Stimulated activated CD4-positive, alpha-beta T cell treated with anti-CD3 and anti-CD28 coated beads, Interleukin-1b, Interleukin-23, amount 100 ng/mL, for 1 hour (primary cell): ENCODE measurements at places on chromosomes 5 and 9.

GRCh38 chr9:117204971-117205370 is 209.9 kb downstream of the ASTN2 start:
- no peak for DNase-seq

- no peak for DNase-seq
These were observed 201.0 kb downstream of the EFNA5 start for GRCh38 chr5:107469485-107470294.

DNA sequence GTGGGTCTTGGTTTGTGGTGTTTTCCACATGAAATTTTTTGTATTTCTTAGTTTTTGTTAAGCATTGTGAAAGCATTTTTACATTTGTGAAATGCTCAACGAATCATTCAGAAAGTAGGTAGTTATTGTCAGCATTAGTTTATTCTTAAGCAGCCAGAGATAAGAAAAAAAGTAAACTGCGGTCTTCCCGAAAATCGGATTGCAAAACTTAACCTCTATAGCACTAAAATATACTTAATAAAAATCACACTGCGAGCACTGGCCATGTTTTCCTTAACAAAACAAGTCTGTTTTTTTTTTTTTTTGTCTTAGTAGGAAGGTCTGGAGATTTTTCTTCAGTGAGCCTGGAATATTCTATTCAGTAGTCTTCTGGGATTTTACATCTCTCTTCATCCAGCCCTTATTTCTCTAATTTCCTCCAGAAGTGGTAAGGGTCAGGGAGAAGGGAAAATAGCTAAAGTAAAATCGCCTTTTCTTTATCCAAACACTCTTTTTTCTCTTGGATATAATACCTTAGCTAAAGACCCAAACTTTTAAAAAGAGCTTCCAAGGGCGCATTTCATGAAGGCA is 289.9 kb downstream of the DMAC1 start:
- no peak for DNase-seq

DNA sequence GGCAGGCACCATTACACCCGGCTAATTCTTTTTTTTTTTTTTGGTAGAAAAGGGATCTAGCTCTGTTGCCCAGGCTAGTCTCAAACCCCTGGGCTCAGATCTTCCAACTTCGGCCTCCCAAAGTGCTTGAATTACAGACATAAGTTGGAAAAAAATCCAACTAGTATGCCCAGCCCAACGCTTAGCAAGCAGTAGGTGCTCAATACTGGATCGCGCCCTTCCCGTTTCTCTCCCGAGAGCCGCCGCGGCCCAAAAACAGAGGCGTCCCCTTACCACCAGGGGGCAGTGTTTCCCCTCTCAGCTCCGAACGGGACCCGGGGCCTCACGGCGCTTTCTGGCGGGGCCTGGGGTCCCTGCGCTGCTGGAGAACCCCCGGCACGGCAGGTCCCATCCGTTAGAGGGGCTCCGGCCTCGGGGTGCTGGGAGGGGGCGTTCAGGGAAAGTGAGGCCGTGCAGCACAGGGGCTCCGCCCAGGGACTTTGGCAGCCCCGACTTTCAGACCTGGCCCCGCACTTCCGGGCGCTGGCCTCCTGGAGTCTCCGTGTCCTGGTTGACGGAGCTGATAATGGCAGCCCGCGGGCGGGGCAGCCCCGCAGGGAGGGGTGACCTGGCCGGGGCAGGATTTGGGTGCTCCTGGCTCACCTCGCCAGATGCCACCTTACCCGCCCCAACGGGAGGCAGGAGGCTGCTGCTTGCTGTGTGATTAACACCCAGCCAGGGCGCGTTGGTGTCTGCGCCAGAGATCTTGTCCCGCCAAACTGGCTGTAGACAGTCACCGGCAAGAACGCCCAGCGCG is 15.2 kb downstream of the PTGES start:
- peak; percentile 67 for DNase-seq

DNA sequence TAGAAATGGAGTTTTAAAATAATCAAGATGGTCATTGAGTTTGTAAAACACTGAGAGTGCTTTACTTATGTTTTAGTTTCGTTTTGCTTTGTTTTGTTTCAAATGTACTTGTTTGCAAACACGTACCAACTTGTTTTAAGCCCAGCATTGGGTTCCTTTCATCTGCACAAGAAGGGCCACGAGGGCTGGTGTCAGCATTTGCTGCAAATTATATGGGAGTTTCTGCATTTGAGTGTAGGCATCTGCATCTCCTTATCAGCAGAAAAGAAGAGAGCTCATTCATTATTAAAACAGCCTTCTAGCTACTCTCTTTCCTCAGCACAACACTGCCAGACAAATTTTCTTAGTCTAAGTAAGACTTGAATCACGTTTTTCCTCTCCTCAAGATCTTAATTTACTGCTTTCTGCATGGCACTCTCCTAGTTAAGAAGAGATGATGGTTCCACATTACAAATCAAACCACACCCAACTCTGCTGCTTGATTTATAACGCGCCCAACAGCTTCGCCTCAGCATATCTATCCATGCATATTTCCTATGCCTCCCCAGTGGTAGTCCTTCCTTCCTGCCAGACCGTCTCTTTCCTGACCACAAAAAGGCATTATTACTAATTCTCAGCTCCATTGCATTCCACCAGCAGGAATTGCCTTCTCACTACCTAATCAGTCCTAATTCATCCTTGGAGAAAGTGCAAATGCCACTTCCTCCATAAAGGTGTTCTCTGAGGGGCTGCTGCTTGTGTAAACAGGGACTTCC is 95.2 kb upstream of the CAST start:
- DNase-seq = no peak

- DNase-seq = no peak
These were observed 1251.4 kb upstream of the CDH6 start for GRCh38 chr5:29942089-29942488.

DNA sequence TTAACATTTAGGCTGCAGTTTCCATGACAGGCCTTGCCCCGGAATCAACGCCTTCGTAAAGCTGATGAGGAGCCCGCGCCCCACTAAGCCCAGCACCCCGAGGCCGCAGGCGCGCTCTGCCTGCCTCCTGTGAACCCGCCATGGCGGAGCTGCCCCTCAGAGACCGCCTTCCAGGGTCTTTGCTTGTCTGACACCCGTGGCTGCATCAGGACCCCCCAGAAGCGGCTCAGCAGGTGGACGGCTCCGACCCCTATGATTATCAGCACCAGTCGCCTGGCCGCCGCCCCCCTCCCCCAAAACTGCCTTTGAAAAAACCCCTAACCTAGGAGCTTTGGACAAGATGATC is 507 bp upstream of the DPH7 start:
- DNase-seq = no peak

DNA sequence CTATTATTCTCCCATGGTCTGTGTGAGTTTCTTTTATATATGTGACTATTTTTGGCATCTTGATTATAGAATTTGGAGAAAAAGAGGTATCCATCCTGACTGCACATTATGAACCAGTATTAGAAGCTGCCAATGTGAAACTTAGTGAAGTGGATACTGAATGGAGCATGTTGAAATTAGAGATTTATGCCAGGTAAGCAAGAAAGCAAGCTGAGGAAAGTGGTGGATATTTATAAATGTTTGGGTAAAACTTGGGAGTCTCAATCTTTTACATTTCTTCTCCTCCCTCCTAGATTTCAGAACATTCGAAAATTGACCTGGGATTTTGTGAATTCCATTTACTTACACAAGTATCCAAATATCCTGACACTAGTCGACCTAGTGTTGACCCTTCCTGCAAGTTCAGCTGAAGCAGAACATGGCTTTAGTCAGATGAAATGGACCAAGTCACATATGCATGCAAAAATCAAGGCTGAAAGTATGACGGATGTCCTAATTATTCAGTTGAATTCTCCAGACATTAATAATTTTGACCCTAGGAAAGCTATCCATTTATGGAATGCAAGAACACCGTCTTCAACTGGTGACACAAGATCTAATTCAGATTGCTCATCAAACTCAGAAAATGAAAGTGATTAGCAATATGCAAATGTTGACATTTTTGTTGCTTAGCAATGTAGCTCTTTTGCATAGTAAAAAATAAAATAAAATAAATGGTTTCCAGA is 66.8 kb upstream of the IL7R start:
- no peak for DNase-seq

DNA sequence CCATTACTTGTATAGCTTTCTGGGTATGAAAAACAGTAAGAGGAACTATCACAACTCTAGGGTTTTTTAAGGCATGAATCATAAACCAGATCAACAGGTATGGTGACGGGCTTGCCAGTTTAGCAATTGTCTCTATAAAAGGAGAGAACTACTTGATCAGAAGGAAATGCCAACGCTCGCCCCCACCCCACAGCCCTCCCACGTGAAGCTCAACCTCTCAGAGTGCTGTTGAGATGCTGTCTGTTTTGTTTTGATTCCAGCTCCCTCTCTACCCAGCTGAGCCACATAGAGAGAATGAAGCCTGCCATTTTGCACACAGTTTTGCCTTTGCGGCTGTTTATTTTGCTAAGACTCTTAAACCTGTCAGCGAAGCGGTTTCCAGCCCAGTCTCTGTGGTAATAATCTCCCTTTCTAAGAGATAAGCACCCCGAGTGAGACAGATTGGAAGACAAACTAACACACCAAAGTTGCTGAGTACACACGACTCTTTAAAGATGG is 257.9 kb upstream of the ANKRD55 start:
- DNase-seq = no peak

DNA sequence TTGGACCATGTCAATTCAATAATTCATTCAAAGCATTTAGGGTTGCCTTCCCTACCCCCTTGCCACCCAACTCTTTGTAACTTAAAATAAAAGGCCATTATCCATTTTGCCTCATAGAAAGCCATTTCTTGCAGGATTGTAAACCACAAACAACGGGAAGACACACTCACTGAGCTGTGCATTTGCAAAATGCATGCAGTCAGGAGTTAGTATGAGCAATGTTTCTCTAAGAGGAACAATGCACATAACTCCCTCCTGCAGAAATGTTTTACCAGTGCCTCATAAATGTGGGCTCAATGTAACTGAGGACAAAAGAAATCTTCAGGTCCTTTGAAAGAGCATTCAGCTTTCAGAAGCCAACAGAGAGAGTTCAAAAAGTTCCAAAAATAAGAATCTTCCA is 98.5 kb upstream of the ABCA1 start:
- no peak for DNase-seq

- DNase-seq = no peak
These were observed 21.4 kb downstream of the GARNL3 start for GRCh38 chr9:127285965-127286364.

DNA sequence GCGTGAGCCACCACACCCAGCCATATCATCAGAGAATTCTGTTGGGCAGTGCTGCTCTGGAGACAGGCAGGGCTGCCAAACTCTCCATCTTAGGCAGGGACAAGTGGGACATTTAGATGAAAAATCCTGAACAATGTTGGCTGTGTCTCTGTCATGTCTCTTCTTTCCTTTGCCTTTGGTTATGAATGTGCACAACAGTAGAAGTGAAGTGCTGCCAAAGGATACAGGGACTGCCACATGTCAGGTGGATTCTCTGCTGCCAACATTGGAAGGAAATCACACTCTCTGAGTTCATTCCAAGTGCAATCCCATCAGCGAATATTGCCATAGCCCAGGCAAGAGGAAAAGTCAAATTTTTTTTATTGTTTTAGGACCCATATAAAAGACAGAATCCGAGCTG is 348.8 kb downstream of the TRPM3 start:
- DNase-seq = no peak

GRCh38 chr5:9456435-9457042 is 89.3 kb downstream of the SEMA5A start:
- no peak for DNase-seq

DNA sequence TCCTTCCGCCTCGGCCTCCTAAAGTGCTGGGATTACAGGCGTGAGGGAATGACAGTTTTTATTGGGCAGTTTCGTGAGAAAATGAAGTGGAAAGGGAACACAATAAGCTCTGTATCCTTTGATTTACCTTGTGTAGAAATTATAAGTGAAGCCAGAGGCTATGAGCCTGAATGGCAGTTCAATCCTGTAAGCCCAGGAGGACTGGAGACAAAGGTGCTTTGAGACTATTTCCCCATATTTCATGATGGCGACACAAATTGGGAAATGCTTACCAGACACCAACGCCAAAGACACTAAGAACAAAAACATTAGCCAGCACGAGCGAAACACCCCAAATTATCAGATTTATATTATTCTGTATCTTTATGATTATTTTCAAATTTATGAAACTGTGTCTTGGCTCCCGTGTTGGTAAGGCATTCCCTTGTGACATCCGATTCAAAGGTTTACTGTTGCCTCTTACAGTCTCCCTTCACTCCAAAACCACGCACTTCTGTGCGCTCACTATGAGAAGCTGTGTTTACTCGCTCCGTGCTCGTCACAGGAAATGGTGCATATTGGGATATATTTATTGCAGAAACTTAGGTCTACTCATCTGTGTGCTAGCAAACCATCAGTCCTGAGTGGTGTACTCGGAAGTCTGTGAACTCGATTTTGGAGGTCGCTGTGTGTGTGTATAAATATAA is 73.9 kb downstream of the SH3PXD2B start:
- DNase-seq = no peak

DNA sequence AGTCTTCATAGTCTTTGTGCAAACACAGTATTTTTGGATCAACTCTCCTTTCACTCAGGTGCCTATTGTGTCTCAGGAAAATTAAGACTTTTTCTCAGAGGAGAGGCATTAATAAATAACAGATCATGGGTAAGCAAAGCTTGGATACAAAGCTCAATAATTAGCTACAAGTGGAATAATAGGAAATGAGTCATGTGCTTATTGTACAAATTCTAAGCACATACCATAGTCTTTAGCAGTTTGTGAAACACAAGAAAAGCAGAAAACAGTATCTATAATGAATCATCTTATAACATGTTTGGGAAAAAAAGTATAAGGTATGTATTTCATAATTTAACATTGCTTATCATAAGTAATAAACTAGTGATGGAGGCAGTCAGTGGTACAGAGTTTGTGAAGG is 477.0 kb downstream of the CDH10 start:
- DNase-seq = no peak

DNA sequence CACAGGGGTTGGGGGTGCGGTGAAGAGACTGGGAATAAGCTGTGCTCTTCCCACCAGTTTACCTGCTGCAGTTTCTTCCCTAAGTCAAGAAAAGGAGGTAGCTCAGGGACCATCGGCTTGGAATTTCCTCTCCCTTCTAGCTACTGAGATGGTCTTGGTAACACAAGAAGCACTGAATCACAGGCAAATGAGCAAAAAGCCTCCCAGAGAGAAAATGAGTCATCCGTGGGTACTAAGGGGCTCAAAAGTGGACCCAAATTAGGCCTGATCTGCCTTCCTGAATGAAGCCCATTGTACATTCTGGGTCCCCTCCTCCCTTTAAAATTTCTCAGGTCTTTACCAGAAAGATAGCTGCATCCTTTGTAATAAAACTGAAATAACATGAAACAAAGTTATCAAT is 49.9 kb downstream of the PTPN3 start:
- no peak for DNase-seq
